ENCODE measurements at places on chromosomes 11 and 22.
A peak's percentile ranks its signal among the peaks of the same experiment; 100 is the strongest.

DNA sequence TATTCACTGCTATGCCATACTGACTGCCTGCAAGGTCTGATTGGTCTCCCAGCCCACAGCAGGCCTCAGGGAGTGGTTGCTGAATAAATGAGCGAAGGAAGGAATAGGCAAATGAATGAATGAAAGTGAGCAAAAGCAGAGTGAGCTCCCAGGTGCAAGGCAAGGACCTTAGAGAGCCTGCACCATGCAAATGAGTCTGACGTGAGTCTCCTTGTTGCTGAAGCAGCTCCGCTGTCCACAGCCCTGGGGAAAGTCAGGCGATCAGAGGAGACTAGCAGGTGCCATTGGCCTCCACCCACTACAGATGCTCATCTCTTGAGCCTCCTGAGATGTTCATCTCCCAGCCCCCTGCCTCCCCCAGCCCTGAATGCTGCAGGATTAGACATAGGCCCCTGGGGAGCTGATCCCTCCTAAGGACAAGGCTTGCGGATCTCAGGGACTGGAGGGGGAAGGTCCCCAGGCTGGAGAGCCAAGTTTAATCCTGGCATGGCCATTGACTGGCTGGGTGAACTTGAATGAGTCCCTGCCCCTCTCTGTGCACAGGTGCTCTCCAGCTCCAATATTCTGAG, 22.1 kb downstream of the GDPD5 start:
- DNase-seq: no peak

GRCh38 chr11:123361110-123361509, 69.0 kb upstream of the GRAMD1B start:
- no peak for DNase-seq

- DNase-seq: no peak
Observed at GRCh38 chr22:30252411-30253204, 6.0 kb upstream of the LIF start.

DNA sequence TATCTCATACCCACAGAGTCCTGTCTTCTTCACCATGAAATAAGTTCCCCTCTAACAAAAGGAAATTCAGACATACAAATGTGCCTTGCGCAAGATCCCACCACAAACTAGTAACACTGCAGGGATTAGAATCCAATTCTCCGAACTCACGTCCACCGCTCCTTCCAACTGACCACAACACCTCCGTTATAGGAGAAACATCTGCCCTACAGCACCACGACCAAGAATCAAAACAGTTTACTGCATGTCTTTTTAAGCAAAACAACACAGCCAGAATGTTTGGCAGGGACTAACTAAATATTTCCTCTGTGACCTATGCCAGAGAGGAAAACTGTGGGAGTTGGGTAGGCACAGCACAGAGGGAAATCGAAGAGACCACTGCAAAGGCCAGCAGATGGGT, 72.7 kb upstream of the AKIP1 start:
- DNase-seq: peak; percentile 89

DNA sequence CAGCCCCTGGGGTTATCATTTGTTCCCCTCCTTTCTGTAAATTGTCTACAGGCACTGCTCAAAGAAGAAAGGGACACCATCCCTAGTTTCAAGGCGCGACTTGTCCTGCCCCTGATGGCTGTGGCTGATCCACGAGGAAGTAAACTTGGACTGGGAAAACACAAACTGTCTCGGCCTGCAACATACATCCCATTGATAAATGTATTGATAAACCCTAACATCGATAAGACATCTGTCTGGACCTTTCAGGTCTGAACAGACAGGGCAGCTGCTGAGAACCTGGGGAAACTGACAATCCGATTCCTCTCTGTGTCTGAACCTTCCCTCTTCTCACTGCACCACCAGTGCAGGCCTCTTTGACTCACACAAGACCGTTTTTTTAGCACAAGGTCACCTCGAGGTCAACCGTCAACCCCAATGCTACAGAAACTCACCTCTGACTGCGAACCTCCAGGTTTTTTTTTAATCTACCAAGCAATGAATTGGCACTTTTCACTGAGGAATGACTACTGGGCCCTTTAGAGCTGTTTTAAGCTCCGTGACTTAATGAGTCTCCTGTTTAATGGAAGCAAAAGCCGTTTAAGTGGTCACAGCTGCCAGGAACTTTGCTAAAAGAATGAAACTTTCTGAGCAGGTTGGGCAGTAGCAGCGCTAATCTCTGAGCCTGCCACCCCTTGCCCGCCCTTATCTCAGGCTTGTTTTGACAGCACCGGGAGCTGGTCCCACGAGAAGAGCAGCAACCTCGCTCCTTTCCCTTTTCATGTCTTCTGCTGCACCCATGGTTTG, 203.8 kb upstream of the TMEM45B start:
- DNase-seq: peak; percentile 3

DNA sequence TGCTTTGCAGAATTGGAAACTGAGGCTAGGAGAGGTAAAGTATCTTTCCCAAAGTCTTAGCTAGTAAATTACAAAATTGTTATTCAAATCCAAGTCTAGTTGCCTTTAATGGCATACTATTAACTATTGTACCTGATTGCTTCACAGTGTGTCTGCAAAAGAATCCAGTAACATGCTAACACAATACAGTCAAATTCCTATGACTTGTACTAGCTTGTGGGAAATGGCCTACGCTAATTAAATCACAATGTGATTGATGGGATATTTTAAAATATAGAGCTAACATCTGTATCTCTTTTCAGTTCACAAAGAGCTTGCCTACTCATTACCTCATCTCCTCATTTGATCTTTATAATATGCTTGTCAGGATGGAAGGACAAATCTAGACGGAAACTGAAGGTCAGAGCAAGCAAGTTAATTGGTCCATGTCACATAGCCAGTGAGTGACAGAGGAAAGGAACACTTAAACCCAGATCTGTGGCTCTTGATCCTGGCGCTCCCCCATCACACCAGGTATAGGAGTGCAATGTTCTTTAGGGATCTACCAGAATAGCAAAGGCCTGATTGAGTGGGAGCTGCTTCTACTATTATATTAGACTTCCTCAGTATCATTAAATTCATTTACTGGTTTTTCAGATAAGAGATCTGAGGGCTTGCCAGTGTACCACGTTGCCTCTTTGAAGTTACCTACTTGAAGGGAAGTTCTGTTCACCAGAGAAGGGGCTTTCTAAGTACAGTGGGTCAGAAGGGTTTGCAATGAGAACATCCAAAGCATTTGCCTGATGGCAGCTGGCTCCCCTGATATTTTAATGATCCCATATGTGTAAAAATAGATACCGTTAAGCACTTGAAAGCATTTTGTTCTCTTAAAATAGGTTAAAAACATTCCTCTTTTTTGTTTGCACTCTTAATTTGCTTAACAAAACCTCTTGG, 213.6 kb upstream of the SESN3 start:
- no peak for DNase-seq

DNA sequence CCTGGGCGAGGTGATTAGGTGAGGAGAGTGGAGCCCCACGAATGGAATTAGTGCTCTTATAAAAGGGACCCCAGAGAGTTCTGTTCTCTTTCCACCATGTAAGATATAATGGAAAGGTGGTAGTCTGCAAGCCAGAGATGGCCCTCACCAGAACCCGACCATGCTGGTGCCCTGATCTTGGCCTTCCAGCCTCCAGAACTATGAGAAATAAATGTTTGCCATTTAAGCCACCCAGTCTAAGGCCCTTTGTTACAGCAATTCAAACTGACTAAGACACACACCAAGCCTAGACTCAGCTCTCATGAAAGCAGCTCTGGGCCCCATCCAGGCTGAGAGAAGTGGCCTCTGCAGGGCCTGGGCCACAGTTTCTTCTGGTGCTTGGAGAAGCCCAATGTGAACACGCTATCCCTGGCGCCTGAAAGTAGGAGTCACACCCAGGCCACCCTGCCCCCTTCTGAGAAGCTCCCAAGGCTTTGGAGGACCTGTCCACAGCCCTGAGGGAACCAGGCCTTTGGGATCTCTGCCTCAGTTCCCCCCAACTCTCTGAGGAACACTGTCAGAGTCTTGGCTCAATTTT, 35.3 kb upstream of the LYVE1 start:
- DNase-seq: no peak

- no peak for DNase-seq
Observed at GRCh38 chr11:128564642-128565245, 22.6 kb downstream of the ETS1 start.

DNA sequence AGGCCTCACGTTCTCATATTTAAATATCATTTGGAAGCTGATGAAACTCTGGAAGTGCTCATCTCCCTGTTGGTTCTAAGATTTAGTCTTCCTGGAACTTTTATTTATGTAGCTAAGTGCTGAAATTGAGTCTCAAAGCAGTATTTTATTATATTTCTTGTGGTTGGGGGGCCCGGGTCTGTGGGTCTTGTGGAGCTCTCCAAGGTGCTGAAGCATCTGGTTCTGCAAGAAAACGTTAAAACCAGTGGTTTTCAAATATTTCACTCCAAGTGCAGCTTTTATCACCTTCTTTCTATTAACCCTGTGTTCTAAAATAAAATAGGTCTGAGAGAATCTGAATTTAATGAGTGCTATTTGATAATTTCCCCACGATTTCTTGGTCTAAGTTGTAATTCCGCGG, 1404.8 kb downstream of the TBC1D22A start:
- no peak for DNase-seq

GRCh38 chr11:43278193-43278956, 33.4 kb upstream of the API5 start:
- DNase-seq: peak; percentile 52

GRCh38 chr11:93843906-93844305, 6.5 kb downstream of the VSTM5 start:
- no peak for DNase-seq

- no peak for DNase-seq
Observed at GRCh38 chr11:134441281-134441680, 29.2 kb upstream of the B3GAT1 start.

GRCh38 chr22:18023509-18024275, 669 bp downstream of the MICAL3 start:
- peak; percentile 96 for DNase-seq

GRCh38 chr11:125945797-125946520, at the start of gene VSIG10L2:
TSS of gene VSIG10L2 (plus strand) at chr11:125946044. CDS start at chr11:125946056, 12 bp downstream.
- DNase-seq: no peak

DNA sequence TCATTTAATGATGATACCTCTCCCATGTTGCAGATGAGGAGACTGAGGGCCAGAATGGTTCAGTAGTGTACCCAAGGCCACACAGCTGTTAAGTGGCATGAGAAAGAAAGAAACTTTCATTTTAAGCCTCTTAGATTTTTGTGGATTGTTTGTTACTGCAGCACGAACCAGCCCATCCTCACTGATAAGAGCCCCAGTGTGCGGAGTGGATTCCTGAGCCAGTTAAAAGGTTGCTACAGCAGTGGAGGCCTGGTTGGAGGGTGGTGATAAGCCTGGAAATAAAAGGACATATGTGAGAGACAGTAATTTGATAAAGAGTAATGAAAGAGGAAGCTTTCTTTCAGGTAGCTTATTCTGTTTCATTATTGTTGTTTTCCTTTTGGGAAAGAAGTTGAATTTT, 89.0 kb downstream of the ATXN10 start:
- DNase-seq: no peak

DNA sequence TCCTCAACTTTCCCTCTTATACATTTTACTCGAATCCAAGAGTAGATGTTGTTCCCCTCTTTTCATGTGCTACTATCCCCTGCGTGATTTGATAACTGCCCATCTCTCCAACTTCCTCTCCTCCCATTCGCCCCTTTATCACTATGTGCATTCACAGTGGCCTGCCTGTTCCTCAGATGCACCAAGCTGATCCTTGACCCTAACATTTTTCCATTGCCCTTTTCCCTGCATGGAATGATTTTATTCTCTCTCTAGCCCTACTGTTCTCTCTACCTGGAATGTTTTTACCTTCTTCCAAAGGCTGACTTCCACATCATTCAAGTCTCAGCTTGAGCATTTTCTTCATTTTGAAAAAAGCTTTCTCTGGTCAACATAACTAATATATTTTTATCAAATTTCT, 15.8 kb upstream of the BBOX1 start:
- DNase-seq: no peak

DNA sequence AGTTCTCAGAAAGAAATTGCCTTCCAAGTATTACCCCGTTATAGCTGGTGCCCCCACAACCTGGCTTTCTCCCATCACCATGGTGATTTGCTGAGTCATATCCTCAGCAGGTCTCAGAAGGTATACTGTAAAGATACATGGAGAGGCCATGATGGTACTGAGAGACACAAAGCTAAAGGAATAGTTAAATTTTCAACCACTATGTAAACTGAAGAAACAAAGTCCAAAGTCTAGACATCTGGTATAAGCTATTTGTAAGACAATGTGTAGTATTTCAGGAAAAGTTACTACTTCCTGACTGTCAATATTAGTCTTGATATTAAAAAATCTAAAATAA, 377.1 kb downstream of the DCDC1 start:
- DNase-seq: no peak

DNA sequence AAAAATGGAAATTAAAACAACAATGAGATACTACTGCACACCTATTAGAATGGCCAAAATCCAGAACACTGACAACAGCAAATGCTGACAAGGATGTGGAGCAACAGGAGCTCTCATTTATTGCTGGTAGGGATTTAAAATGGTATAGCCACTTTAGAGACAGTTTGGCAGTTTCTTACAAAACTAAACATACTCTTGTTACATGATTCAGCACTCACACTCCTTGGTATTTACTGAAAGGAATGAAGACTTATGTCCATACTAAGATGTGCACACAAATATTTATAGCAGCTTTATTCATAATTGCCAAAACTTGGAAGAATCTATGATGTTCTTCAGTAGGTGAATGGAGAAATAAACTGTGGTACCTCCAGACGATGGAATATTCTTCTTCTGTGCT, 40.8 kb downstream of the PGM2L1 start:
- no peak for DNase-seq

DNA sequence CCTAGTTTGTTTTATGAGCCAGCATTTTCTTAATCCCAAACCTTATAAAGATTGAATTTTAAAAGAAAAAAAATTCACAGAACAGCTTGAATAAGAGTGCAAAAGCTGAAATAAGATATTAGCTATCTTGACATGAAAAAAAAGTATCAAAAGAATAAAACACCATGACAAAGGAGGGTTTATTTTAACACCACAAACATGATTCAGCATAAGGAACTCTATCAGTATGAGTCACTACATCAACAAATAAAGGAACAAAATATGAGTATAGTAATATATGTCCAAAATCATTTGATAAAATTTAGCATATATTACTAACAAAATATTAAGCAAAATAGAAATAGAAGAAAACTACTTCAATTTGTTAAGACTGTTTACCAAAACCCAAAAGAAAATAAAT, 9.6 kb upstream of the LMO1 start:
- DNase-seq: peak; percentile 29

DNA sequence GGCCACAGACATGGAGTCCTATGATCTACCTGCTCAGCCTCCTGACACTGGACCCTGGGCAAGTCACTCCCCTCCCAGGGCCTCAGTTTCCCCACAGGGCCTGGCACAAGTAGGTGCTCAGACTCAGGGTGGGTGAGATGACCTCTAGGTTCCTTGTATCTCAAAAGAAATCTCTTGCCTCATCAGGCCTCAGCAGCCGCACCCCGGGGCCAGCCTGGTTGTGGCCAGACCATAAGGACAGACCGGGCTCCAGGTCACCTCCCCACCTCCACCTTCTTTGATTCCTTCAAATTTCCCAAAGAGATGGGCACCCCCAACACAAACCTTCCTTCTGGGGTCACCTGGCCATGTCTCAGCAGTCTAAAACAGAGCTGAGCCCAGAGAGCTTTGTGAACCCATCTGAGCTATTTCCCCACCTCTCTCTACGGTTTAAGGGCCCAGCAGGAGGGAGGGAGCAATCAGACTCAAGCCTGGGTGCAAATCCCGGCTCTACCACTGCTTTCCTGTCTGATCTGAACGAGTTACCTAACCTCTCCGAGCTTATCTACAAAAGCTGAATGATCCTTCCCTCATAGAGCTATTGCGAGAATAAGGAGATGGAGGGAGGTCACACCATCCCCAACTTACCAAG, 2.5 kb upstream of the APOL4 start:
- DNase-seq: no peak

GRCh38 chr11:110472858-110473257, 43.1 kb downstream of the FDX1 start:
- peak; percentile 15 for DNase-seq

All from GM23248 (cell line).